Renal pelvis (tissue), 12 donors: ENCODE measurements at places on chromosomes 16 and 17. TPM values are rescaled to one million over a fixed set of nuclear protein-coding genes. Genes with fewer than 3 reads are reported as not detected.

GRCh38 chr17:77408284-77408683 is 267.5 kb downstream of the SEC14L1 start:
- no peak for DNase-seq

- DNase-seq = no peak
Measured at GRCh38 chr16:54175169-54175551, 111.4 kb downstream of the IRX3 start.

DNA sequence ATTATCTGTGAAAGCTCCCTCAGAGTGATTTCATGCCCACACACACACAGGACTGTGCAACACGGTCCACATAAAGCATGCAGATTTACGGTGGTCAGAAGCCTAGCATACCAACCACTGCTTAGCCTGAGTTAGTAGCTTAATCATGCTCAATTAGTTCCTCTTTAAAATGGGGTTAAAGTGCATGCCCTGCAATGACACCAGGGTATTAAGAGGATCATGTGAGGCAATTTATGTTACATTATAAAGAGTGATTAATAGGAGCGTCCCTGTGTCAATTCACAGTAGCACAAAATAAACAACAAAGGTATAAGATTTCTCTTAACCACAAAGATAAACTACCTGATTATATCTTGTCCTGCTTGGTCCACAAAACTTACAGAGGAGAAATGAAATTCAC is 39.8 kb downstream of the C17orf67 start:
- no peak for DNase-seq

The ASPA gene
- 31.8 TPM for polyA plus RNA-seq

DNA sequence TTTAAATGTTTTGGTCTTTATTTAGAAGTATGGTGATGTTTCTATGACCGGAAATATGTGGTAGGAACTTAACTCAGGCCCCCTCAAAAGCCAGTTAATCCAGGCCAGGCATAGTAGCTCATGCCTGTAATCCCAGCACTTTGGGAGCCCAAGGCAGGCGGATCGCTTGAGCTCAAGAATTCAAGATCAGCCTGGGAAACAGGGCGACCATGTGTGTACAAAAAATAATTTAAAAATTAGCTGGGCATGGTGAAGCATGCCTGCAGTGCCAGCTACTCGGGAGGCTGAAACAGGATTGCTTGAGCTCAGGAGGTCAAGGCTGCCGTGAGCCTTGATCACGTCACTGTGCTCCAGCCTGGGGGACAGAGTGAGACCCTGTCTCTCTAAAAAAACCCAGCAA is 10.3 kb downstream of the RSL1D1 start:
- no peak for DNase-seq

- no peak for DNase-seq
Measured at GRCh38 chr17:68182011-68182306, 65.9 kb upstream of the AMZ2 start.

The RAB11FIP3 gene
- polyA plus RNA-seq = 155 TPM

GRCh38 chr17:74857191-74857590 is 2.5 kb downstream of the GRIN2C start:
- DNase-seq = no peak

- DNase-seq = no peak
Measured at GRCh38 chr16:89152831-89153700, 18.5 kb upstream of the CDH15 start.

GRCh38 chr17:34254651-34255380 is at the start of gene CCL2:
Gene CCL2, plus strand, starts transcription at chr17:34255285. Its CDS starts 65 bp downstream, at chr17:34255350.
- peak; percentile 77 for DNase-seq

The PLXDC1 gene
- polyA plus RNA-seq = 7.4 TPM

The TEPSIN gene
- 23.2 TPM for polyA plus RNA-seq

- no peak for DNase-seq
Measured at GRCh38 chr17:15220785-15221184, 44.3 kb downstream of the PMP22 start.

The GPRC5B gene
- polyA plus RNA-seq = 116 TPM

The CCDC200 gene
- 40.9 TPM for polyA plus RNA-seq

DNA sequence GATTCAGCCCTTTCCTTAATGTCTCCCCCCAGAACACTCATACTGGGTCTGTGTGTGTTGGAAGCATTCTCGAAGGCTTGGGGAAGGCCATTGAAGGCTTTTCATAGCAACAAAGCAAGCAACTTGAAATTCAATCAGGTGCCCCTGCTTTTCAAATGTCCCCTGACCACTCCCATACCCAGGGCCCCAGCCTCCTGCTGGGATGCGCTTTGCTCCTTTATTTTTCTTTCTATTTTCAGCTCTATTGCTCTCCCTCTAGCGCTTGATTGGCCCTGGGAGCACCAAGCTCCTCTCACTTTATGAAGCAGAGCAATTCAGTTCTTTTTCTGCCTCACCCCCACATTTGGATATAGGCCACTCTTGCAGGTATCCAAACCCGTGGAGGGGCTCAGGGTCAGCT is 92.0 kb downstream of the WSCD1 start:
- no peak for DNase-seq

The CASKIN1 gene
- polyA plus RNA-seq = 1.8 TPM

DNA sequence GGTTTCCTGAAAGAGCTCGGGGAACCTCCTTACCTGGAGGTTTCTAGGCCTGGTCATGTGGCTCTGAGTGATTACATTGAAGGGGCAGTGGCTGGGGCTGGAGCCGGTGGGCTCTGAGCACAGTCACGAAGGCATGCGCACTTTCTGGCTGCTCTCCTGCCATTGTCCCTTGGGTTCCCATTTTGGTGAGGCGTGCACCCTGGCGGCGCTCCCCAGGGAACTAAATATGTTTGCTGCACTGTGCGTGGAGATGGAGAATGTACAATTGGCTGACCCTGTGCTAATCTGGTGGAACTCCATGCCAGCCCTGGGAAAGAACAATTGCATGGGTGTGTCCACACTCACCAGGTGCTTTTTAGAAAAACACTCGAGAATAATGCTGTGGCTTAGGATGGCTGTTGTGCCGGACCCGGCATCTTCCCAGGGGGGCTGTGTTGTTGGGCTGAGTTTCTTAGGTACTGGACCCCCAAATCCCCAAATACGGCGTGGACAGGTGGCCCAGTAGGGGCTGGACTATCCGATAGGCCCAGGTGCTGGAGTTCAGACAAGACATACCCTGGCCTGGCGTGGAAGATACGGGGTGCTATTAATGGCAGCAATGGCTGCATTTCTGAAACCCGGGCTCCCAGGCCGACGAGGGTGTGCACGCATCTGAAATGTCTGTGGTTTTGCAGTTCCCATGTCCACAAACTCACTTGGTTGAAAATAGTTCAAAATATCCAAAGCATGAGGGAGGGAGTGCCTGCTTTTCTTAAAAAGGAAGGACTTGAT is 230.5 kb downstream of the SEC14L1 start:
- no peak for DNase-seq

The ACSF3 gene
- polyA plus RNA-seq = 28.5 TPM

GRCh38 chr16:20675488-20676267 is 21.8 kb downstream of the ACSM1 start:
- peak; percentile 75 for DNase-seq

- no peak for DNase-seq
Measured at GRCh38 chr16:20931066-20931600, 30.6 kb downstream of the LYRM1 start.

The TLCD3A gene
- polyA plus RNA-seq = 26.2 TPM

The GGNBP2 gene
- polyA plus RNA-seq = 75.5 TPM

- DNase-seq = no peak
Measured at GRCh38 chr16:86844695-86845094, 266.3 kb downstream of the FOXL1 start.

GRCh38 chr16:50059669-50060068 is 6.1 kb upstream of the HEATR3 start:
- no peak for DNase-seq

The NSMCE1 gene
- polyA plus RNA-seq = 87.5 TPM

DNA sequence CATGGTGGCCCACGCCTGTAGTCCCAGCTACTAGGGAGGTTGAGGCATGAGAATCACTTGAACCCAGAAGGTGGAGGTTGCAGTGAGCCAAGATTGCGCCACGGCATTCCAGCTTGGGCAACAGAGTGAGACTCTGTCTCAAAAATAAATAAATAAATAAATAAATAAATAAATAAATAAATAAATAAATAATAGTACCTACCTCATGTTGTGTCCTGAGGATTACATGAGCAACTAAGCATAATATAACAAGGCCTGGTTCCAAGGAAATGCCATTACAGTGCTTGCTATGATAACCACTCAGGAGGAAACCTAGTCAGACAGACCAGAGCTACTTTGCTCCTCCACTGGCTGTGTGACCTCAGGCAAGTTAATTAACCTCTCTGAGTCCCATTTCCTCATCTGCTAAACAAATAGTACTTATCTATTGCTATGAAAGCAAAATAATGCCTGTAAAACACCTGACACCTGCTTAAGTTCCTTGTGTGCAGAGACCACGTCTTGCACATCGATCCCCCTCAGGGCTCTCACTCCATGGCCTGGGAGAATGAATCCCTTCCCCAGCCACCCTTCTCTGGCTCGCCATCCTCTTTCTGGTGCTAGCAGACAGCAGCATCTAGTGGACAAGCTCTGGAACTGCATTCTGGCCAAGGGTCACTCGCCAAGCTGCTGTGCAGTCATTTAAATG is 7.5 kb downstream of the EPOP start:
- DNase-seq = peak; percentile 58

DNA sequence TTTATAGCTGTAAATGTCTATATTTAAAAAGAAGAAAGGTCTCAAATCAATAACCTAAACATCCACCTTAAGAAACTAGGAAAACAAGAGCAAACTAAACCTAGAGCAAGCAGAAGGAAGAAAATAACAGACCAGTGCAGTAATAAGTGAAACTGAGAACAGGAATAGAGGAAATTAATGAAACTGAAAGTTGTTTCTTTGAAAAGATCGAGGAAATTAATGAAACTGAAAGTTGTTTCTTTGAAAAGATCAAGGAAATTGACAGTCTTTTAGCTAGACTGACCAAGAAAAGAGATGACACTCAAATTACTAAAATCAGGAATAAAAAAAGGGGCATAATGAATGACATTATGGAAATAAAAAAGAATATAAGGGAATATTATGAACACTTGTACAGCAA is 46.4 kb downstream of the SLFN5 start:
- no peak for DNase-seq

The CCL11 gene
- 1.2 TPM for polyA plus RNA-seq

- DNase-seq = no peak
Measured at GRCh38 chr16:57648125-57648524, 19.7 kb downstream of the ADGRG1 start.

- DNase-seq = no peak
Measured at GRCh38 chr16:61872778-61873119, 163.5 kb downstream of the CDH8 start.

The RND2 gene
- polyA plus RNA-seq = 3.7 TPM

The NKD1 gene
- 10.0 TPM for polyA plus RNA-seq

DNA sequence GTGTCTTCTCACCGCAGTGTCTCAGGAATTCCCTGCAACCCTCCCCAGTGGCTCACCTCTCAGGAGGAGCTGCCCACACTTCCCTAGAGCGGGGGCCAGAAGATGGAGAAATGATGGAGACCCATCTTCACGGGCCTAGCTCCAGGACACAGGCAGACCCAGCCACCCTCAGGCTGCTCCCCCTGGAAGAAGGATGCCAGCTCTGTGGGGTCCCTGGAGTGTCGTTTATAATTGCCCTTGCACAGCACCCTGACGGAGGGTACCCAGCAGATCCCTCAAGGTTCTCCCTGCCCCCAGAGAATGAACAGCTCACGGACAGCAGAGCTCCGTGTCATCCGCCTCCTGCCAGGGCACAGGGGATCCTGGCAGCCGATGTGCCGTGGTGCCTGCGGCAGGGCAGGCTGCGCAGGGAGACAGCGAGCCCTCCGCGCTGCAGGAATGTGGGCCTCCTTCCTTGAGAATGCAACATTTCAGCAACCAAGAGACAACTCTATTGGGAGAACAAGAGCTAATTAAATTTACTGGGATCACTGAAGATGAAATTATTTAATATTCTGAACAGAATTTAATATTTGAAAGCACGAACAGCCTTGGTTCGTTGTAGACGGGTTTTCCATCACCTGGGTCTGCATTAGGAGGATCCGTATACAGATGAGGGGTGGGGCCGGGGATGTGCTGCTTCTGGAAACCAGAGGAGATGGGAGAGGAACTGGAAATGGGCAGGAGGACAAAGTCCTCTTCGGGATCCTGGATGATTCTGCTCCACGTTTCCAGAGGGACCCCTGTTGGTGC is 21.0 kb upstream of the RBFOX3 start:
- no peak for DNase-seq

GRCh38 chr16:81578636-81579413 is 134.2 kb downstream of the CMIP start:
- no peak for DNase-seq

The SEZ6L2 gene
- polyA plus RNA-seq = 10.1 TPM

The C17orf78 gene
- 0.44 TPM for polyA plus RNA-seq

The METTL23 gene
- 41.6 TPM for polyA plus RNA-seq

The TBC1D3 gene
- not detected for polyA plus RNA-seq

The SLC6A2 gene
- polyA plus RNA-seq = not detected

GRCh38 chr17:76538941-76539570 is 788 bp upstream of the PRCD start:
- no peak for DNase-seq

DNA sequence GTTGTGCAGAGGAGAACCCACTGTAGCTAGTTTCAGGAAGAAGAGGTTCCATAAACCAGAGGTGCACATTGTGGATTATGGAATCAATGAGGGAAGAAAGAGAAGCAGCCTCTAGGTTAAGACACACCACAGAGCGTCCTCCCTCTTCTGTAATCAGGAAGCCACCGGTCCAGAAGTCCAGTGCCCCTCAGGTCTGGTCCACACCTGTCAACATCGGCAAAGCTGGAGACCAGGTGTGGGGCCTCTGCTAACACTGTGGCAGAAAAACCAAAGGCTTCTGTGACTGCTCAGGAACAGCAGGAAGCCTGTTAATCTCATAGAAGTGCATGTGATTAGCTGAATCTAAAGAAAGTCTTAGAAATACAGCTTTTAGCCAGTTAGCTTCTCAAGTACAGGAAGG is 23.3 kb downstream of the LIMD2 start:
- no peak for DNase-seq
